Right ventricle myocardium superior (tissue), 1 donor: ENCODE measurements at places on chromosomes 7 and 10. TPM values are rescaled to one million over a fixed set of nuclear protein-coding genes. Genes with fewer than 3 reads are reported as not detected.

DNA sequence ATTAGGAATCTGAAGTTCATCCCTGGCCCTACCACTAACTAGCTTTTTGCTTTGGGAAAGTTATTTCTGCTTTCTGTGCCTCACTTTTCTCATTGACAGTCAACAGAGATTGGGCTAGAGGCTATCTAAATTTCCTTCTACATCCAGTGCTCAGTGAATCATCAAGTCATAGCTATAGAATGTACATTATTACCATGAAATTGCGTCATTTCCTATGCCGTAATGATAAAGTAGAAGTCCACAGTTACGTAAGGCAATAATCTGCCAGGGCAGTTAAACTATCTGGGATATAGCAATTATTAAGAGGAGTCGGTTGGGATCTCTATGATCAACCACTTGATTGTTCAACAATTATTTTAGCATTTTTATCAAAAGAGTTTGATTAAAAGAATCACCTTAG, 64.4 kb downstream of the ITGB8 start:
- no peak for DNase-seq

The STEAP1 gene
- 1.2 TPM for total RNA-seq

- DNase-seq: no peak
These were observed 28.3 kb downstream of the ZNF365 start for GRCh38 chr10:62402508-62402907.

GRCh38 chr10:14844948-14845347, 6.8 kb downstream of the HSPA14 start:
- no peak for DNase-seq
